ENCODE measurements at places on chromosomes 11 and 22. TPM values are rescaled to one million over a fixed set of nuclear protein-coding genes. Genes with fewer than 3 reads are reported as not detected.

GRCh38 chr11:115718106-115718505 is 213.9 kb upstream of the CADM1 start:
- no peak for ATAC-seq

DNA sequence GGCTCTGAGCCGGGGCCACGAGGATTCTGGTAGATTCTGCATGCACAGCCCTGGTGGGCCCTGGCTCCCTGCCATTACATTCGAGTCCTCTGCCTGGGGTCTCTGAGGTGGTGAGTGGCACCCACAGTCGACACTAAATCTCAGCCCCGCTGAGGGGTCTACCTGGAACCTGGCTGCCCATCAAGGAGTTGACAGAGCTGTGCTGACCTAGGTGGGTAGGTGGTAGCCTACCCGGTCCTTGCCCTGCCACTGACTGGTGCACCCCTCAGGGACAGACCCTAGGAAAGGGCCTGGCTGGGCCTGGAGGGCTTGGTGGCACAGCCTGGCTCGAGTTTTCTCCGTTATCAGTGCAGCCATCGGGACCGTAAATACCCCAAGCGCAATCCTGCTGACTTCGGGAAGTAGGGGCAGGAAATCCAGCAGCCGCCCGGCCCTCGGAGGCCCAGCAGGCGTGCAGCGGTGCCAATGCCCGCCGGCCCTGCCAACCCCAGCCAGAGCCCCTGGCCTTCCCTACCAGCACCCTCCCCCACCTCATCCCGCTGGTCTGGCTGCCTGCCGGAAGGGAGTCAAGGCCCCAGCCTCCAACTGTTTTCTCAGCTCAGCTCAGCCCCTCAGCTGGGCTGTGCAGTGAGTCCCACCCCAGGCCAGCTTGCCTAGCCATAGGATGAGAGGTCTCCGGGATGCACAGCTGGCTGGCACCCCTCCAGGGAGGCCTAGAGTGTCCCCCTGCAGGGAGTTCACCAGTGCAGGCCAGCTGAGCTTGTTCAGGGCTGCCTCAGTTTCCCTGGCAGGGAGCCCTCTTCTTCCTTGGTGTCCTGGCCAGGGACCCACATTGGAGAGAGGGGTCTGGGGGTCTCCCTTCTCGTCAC is 80.4 kb upstream of the KCNQ1OT1 start:
- ATAC-seq, result no peak

- ATAC-seq, result no peak
Observed at GRCh38 chr11:102886999-102887398, 12.2 kb upstream of the MMP12 start.

GRCh38 chr22:19758896-19759426 is 1.6 kb upstream of the TBX1 start:
- ATAC-seq, result no peak

GRCh38 chr11:95496901-95497300 is 265.9 kb upstream of the SESN3 start:
- no peak for ATAC-seq

DNA sequence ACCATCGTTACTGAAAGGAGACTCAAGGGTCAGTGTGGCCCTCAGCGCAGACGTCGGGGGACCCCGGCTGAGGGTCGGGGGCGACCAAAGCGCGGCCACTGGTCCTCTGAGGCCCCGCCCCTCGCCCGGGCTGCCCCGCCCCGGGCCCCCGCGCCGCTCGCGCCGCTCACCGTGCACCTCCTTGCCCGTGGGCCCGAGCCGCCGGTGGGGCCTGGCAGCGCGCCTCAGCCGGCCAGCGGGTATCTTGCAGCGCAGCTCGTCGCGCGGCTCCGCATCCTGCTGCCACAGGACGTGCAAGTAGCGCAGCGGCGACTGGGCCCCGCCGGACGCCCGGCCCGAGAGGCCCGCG is 419 bp downstream of the ANKRD54 start:
- peak; percentile 55 for ATAC-seq

- no peak for ATAC-seq
Observed at GRCh38 chr11:114183044-114183511, 113.1 kb upstream of the NNMT start.

GRCh38 chr22:28006271-28006670 is 87.2 kb upstream of the PITPNB start:
- no peak for ATAC-seq

DNA sequence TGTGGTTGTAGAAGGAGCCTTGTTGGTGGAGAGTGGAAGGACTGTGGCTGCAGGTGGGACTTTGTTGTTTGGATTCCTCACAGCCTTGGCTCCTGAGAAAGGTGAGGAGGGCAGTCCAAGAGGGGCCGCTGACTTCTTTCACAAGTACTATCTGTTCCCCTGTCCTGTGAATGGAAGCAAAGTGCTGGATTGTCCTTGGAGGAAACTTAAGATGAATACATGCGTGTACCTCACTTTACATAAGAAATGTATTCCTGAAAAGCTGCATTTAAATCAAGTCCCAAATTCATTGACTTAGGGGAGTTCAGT is 2.4 kb downstream of the FUT4 start:
- no peak for ATAC-seq

The SCO2 gene
- 1.1 TPM for total RNA-seq

Measured in motor neuron (in vitro differentiated cells).